Stimulated activated naive CD8-positive, alpha-beta T cell treated with anti-CD3 and anti-CD28 coated beads, Interleukin-15, Interleukin-2, amounts not matched to agents 100 U/mL and 50 U/mL, for 24 hours (primary cell): ENCODE measurements at places on chromosomes 12 and 14.
A peak's percentile ranks its signal among the peaks of the same experiment; 100 is the strongest.

GRCh38 chr12:110920324-110920910, at the start of gene MYL2:
TSS of gene MYL2 (minus strand) at chr12:110920579. CDS start at chr12:110920529, 50 bp downstream.
- no peak for DNase-seq

DNA sequence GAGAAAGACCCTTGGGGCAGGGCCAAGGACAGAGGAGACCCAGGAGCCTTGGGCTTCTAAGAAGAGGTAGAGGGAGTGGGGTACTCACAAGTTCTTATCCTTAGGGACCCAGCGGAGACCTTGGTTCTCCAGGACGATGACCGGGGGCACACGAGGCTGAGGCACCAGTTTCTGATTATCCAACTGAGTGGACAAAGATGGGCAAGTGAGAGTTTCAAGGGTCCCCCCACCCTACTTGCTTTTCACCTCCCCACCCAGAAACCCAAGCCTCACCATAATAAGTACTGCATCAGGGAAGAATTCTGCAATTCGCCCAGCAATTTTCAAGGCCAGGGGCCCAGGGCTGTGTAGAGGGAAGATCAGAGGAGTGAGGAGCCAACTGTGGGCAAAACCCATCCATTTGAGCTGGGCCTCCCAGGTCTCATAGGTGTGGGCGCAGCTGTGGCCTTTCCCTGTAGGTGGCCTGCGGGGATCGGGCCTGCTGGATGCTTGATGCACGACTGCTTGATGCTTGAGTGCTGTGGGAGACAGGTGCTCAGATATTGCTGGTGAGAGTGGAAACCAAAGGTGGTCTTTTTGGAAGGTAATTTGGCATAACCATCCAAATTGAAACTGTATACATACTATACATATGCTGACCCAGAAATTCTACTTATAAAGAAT, 2.0 kb downstream of the EMC9 start:
- DNase-seq = peak; percentile 44

- DNase-seq = no peak
These were observed 146.6 kb upstream of the FSCB start for GRCh38 chr14:44653641-44654040.

DNA sequence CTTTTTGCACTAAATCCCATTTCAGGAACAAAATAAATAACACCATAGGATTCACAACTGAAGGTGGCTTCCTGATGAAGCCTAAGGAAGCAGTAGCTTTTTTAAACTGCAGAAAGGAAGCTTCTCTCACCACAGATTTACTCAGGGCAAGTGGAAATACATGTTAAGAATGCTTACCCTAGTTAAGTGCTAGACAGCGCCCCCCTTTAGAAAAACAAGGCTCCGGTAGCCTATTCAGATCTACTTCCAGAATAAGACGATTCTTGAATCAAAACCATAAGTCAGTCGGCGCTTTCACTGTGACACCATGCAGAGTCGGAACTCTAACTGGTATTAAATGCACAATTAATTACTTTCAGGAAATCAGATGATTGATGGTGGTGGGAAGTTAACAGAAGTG, 41.9 kb downstream of the E2F7 start:
- DNase-seq = no peak

DNA sequence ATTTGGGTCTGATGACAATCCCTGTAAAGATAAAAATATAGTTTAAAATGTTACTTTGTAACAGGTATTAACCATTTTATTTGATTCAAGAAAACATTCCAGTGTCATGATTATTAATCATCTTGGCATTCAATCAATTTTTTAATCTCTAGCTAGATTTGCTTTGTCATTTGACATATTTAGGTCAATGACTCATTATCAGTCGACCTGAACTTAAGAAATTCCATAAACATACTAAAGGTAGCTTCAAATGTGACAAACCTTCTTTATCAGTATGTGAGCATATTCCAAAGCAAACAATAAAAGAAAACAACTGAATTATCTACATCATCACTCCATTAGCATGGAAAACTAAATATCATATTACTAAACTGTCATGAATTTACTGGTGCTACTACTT, 50.8 kb upstream of the CDKL1 start:
- no peak for DNase-seq

DNA sequence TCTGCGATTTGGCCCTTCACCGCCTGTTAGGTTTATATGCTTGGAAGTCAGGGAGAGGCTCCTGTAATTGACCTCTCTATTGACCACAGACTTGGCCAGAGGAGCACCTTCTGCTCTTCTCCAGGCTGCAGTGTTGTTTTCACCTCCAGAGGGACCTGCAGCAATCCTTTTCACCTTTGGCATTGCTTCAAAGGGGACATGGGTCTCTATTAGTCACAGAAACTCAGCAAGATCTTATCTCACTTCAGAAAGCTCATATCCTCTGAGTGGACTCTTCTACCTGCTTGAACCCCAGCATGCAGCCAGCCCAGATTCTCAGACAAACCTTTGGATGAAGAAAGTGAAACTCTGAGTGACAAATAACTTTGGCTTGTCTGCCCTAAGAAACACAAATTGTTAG, 339.3 kb downstream of the NRXN3 start:
- DNase-seq = no peak

DNA sequence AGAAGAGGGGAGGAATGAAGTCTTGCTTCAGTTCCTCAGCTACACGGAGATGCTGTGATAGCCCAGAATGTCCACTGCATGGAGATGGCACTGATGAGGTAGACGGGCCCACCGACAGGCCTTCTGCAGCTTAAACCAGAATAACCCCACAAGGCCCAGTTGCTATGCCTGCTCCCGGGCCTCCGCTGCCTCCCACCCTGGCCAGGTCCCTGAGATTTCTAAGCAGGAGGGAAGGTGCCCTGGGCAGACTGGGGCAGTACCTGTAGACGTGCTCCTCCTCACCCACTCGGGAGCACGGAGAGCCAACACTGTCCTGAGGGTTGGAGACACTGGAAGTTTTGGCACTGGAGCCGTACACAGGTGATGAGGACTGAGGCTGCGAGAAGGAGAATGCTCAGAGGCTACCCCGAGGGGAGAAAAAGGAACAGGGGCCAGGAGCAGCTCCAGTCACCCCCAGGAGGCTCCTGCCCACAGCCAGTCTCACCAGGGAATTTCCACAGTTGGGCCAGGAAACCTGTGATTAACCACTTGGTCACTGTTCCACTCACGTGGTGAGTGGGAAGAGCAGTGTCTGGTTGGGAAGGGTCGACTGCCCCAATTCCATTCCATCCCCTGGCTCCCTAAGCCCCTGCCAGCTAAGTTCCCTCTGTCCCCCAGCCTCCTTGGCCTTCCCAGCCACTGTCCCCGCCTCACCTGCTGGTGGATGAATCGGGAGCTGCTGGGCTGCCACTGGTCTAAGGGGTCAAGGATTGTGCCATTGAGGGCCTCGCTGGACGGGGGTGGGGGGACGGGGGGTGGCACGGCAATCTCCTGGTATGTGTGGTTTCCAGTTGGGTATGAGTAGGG, 22.8 kb upstream of the RPLP0 start:
- no peak for DNase-seq

DNA sequence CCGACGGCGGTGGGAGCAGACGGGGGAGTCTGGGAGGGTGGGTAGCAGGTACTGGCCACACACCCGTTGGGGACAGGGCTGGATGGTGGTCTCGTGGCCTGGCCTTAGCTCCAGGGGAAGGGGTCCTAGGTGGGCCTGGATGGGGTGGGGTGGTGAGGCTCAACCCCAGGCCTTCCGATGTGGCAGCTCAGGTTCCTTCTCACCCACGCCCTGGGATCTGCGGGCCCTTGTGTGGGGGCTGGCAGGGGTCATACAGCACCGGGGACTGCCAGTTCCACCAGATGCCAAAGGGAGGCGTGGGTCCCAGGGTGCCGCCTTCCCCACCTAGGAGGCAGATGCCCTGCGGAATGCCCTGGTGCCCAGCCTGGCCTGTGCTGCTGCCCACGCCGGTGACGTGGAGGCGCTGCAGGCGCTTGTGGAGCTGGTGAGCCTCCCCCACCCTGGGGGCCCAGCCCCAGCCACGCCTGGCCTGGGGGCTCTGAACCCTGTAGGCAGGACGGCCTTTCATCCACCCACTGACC, 21.0 kb downstream of the ASPG start:
- DNase-seq = peak; percentile 1

DNA sequence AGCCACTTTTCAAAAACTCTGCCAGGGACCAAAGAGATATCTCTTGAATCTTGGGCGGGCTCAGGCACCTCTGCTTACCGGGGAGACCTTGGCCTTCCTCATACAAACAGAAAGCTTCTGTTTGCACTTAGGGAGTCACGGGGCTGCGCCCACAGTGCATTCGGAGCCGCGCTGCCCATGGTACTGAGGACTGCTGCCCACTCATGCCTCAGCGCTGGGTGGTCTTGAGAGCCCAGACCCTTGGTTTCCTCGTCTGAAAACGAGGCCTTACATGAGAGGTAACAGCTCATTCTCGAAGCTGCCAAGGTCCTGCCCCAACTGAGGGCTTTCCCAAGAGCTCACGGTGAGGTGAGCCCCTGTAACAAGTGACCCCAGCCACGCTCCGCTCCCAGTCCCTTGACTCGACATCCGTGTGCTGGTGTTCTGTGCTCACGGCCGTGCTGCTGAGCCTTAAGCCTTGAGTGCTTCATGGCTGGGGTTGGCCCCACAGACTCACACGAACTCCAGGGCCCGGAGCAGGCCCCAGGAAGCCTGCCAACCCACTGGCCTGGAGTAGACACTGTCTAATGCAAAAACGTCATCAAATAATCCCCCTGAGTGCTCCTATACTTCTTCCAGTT, 47.4 kb upstream of the GPR68 start:
- DNase-seq = no peak

- DNase-seq = peak; percentile 68
These were observed 25.4 kb upstream of the PLEKHG6 start for GRCh38 chr12:6285063-6285477.

DNA sequence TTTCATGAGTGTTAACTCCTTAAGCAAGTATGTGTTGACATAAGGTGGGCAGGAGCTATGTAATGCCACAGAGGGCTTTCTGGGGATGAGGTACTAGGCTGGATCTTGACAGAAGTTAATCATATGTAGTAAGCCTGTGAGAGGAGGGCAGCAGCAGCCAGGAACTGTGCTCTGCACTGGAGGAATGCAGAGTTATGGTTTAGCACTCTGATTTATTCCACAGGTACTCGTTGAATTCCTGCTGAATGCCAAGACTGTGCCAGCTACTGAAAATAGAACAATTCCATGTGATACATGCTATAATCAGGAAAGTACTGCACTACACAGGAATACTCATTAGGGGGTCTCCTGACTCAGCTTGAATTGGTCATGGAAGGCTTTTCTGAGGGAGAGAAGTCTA, 58.7 kb downstream of the SUSD6 start:
- no peak for DNase-seq

- no peak for DNase-seq
These were observed 10.8 kb upstream of the CEBPE start for GRCh38 chr14:23129759-23130316.

GRCh38 chr12:82930301-82930700, 243.6 kb downstream of the TMTC2 start:
- DNase-seq = no peak

DNA sequence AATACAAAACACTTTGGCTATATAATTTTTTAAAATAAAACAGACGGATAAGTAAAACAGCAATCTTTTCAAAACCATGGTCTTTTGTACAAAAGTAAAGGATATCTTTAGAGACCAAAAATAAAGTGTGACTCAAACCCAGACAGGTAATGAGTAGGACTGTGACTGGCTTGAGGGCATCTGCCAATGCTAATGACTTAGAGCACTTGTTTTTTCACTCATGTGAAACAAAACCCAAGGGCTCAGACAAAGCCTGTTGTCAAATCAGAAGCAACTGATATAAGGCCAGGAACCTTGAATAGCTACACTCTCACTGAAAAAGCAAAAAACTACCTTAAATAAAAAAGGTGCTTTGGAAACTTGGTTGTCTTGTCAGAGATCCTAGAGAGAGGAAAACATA, 357.4 kb downstream of the TMEM117 start:
- DNase-seq = no peak

DNA sequence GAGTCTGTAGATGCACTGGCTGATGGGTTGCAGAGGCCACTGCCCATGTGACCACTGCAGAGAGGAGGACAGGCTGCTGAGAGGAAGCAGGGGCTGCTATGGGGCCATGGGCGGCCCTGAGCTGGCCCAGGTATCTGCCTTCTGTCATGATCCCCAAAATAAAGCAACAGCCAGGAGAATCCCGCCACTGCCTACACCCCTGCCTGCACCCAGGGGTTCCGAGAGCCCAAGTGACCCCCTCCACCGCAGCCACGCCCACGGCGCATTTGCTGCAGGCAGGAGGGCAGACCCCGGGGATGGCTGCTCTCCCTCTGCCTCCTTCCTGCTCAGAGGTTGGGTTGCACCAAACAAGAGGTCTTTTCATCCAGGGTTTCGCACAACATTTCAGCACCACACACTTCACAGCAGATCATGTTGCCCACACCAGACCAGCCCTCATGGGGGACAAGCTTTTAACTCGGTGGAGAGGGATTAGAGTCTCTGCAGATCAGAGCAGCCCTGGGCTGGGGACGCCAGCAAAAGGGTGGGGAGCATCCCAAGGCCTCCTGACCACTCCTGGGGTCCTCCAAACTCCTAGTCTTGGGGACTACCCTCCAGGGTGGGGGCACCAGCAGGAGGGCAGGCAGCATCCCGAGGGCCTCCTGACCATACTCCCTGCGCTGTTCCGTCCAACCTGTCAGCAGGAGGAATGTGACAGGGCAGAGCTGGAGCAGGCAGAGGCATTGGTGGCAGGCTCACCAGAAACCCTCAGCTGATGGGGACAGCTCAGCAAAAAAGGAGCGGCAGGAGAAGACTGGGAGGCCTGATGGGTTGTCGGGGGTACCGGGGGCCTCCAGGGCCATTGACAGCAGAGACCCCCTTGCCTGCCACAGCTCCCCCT, 14.1 kb downstream of the CCDC85C start:
- DNase-seq = no peak

DNA sequence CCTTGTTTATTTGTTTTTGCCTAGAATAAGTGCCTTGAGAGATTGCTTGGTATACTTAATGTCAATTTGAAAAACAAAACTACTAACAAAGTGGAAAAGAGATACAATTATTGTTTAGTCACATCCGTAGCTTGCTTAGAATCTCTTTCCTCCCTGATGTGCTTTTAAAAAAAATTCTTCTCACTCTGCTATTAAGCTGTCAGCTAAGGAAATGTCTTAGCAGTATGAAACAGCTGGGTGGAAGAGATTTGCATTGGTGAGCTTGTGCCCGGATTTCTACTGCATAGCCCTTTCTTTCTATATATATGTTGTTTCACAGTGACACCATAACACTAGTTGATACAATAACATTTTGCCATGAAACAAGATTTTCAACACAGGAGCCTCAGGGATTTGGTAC, 229.4 kb upstream of the RGS6 start:
- DNase-seq = no peak

GRCh38 chr12:48296586-48297282, 54.0 kb downstream of the ZNF641 start:
- peak; percentile 51 for DNase-seq

- DNase-seq = no peak
These were observed 239.7 kb downstream of the SLC41A2 start for GRCh38 chr12:104718304-104718929.

DNA sequence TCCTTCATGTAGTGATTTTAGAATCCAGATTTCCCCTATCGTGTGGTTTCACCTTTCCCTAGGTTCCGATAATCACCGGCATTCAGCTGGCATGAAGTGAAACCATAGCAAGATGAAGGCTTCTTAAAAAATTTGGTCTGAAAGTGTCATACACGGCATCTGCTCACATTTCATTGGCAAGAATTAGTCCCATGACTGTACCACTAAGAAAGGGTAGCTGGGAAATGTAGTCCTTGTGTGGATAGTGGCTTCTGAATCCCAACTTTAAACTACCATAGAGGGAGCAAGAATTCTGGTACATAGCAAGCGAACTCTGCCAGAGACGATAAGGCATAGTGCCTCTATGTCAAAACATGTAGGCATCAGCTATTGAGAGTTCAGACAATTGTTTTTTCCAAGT, 360.1 kb upstream of the TBX3 start:
- no peak for DNase-seq
